SK-N-SH (cell line): ENCODE measurements at places on chromosomes 12 and 14. TPM values are rescaled to one million over a fixed set of nuclear protein-coding genes. Genes with fewer than 3 reads are reported as not detected.
A peak's percentile ranks its signal among the peaks of the same experiment; 100 is the strongest.

DNA sequence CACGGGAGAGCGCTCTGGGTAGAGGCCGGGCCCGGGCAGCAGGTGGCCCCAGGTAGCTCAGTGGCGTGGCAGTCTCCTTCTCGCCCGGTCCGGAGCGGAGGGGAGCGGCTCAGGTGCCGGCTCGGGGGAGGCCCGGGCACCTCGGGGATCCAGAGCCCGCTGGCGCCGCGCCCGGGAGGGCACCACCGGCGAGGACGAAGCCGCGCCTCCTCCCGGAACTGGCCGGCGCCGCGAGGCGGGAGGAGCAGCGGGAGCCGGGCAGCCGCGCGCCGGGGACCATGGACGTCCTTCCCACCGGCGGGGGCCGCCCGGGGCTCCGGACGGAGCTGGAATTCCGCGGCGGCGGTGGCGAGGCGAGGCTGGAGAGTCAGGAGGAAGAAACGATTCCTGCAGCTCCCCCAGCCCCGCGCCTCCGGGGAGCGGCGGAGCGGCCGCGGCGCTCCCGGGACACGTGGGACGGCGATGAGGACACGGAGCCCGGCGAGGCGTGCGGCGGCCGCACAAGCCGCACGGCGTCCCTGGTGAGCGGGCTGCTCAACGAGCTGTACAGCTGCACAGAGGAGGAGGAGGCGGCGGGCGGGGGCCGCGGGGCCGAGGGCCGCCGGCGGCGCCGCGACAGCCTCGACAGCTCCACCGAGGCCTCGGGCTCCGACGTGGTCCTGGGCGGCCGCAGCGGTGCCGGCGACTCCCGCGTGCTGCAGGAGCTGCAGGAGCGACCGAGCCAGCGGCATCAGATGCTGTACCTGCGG is 21.5 kb upstream of the GNS start:
- peak; percentile 81 for DNase-seq

DNA sequence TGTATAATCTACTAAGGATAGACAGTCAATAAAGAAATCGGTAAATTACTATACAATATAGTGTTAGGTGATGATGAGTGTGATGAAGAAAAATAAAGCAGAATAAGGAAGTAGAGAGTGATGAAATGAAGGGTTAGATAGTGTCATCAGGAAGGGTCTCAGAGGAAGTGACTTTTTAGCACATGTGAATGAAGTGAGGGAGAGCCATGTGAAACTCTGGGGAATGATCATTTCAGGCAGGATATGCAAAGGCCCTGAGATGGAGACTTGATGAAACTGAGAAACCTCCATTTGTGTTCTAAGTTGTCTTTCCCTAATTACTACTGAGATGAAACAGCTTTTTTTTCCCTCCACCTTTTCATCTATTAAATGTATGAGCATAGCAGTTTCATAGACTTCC is 19.4 kb upstream of the GNPTAB start:
- no peak for DNase-seq

DNA sequence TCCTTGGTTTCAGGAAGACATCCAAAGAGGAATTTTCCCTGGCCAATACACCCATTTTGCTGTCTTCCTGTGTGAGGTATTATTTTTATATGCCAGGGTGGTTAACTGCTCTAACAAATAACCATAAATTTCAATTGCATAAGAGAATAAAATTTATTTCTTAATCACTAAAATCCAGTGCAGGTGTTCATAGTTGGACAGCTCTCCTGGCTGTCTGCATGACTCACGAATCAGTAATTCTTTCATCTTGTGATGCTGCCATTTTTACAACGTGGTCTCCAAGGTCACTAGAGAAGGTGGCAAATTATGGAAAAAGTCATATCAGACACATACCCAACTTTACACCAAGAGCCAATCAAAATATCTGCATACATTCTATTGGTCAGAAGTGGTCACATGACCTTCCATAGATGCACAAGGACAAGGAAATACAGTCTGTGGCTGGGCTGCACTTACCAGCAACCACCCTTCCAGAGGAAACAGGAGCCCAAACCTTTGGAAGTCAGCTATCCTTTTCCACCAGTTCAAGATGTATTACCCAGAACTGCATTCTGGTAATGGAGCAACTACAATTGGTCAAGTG is 193.5 kb upstream of the PLEKHG7 start:
- no peak for DNase-seq

DNA sequence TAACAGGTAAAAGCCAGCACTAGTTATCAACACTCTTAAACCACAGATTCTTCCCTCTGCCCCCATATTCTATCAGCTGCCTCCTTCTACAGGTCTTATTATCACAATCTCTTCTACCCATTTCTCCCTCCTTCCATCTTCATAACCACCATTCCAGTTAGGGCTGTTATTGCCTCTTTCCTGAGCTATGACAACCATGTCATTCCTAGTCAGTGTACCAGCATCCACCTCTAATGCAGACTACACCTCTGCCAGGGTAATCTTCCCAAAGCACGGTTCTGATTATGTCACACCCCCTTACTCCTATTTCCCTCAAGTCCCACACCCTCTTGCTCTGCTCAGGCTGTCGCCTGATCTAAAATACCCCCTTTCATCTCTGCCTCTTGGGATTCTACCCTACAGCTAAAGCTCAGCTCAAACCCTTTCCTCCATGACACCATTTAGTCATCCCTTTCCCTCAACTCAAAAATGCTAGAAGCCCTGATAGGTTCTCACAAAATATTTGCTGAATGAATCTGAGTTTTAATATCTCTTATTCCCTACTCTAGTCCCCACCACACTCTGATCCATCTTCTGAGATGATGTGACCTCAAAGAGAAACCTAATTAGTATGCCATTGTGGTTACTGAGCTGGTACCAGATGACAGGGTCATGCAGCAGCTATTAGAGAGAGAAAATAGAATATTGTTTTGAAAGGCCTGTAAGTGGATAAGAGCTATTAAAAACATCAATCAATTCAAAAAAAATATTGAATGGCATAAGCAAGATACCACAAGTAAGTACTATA is 11.7 kb downstream of the RACGAP1 start:
- no peak for DNase-seq

DNA sequence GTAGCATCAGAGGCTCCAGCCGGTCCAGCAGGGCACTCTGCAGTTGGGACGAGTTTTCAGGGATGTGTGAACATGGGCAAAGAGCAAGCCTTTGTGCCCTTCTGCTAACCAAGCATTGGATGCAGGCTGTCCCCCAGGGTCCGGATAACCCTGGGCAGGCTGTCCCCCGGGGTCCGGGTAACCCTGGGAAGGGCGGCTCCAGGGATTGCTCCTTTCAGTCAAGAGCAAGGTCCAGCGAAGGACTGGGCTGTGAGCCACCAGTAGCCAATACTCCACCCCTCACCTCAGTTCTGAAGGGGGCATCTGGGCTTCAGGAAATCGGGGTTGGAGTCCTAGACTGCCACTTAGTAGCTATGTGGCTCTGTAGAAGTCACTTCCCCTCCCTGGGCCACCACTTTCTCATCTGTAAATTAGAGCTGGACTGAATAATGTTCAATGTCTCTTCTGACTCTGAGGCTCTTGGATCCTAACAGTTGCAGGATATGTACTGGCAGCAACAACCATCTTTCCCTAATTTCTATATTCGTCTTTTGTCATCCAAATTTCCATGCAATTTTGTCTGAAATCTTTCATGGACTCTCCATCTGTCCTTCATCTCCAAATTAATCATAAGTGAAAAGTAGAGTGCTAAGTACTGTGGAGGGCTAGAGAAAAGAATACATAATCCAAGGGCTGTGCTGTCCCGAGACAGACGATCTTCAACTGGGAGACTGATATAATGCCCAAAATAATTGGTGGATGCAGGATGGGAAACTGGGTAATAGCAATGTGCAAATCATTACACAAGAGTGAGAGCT is 137.4 kb upstream of the NTF3 start:
- DNase-seq, result no peak

GRCh38 chr12:54301428-54302048 is 723 bp upstream of the NFE2 start:
- DNase-seq, result no peak

DNA sequence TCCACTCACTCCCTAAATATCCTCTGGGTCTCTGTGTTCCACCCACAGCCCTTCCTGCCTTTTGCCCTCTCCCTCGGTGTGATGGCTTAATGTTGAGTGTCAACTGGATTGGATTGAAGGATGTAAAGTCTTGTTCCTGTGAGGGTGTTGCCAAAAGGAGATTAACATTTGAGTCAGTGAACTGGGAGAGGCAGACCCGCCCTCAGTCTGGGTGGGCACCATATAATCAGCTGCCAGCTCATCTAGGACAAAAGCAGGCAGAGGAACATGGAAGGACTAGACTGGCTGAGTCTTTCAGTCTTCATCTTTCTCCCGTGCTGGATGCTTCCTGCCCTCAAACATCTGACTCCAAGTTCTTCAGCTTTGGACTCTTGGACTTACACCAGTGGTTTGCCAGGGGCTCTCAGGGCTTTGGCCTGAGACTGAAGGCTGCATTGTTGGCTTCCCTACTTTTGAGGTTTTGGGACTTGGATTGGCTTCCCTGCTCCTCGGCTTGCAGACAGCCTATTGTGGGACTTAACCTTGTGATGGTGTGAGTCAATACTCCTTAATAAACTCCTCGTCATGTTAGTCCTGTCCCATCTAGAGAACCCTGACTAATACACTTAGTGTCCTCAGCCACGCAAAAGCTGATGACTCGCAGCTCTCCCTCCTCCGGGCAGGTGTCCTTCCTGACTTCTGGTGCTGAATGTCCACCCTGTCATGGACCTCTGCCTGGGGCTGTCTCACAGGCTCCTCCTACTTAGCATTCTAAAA is 5.9 kb downstream of the DGLUCY start:
- no peak for DNase-seq

DNA sequence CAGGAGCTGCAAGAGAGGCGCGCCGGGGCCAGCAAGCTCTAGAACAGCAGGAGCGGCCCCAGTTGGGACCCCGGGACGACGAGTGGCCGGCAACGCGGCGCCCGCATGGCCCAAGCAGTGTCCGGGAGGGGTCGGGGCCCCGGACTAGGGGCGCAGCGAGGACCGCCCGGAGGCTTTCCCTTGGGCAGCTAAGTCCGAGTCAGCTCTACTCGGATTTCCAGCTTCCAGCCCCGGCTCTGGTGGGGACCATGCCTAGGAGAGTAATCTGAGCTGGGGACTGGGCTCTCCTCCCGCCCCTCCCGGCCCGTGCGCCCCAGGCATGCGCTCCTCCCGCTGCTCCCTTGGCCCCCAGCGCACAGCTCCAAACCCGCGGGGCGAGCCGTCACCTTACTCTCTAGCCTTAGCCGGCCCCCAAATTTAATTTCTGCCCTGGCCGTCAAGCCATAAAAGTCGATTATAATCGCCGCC is 41.6 kb upstream of the CAPRIN2 start:
- DNase-seq, result peak; percentile 88

GRCh38 chr14:81398196-81398891 is 1.8 kb downstream of the STON2 start:
- DNase-seq, result no peak

DNA sequence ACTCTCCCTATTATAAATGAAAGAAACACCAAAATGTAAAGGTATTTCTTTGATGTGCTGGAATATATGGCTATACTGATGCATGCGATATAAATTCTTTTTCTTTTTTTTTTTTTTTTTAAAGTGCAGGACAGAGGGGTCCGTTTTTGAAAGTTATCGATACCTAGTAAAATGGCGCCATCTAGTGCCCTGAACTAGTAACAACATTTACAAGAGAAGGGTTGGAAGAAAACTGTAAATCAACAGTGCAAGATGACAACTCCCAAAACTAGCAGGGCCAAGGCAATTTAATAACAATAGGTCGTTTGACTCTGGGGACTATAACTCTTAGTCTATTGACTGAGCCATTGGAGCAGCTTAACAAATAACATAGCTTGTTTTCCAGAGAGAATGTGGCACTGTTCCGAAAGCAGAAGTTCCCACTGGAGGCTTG is 137.7 kb downstream of the SPTSSA start:
- peak; percentile 52 for DNase-seq

DNA sequence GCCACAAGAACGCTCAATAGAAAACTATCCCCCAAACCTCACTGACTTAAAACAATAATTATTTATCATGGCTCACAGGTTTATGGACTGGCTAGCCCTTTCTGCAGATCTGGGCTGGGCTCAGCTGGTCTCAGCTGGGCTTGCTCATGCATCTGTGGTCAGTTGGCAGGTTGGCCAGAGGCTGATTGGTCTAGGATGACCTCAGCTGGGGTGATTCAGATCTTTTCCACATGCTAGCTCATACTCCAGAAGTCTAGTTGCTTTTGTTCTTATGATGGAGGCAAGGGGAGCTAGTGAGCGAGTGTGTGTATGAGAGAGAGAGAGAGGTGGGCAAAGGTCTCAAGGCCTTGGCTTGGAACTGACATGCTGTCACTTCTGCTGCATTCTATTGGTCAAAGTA is 181.2 kb upstream of the NRXN3 start:
- no peak for DNase-seq

DNA sequence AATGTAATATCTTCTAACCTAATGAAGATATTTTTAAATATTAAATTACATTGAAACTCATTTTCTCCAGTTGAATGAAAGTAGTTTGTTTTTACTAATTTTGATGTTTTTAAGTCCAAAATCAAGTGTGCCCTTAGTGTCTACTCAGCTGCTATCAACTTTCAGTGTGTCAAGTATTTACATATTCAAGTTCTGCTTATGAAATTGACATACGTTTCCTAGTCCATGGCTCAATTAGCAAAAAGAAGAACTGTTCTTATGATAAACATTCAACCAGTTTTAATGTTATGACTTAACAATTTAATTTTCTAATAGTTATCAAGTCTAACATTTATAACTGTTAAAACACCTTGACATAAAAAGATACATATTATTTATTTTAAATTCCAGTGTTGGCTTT is 137.1 kb downstream of the DUSP6 start:
- DNase-seq, result no peak

DNA sequence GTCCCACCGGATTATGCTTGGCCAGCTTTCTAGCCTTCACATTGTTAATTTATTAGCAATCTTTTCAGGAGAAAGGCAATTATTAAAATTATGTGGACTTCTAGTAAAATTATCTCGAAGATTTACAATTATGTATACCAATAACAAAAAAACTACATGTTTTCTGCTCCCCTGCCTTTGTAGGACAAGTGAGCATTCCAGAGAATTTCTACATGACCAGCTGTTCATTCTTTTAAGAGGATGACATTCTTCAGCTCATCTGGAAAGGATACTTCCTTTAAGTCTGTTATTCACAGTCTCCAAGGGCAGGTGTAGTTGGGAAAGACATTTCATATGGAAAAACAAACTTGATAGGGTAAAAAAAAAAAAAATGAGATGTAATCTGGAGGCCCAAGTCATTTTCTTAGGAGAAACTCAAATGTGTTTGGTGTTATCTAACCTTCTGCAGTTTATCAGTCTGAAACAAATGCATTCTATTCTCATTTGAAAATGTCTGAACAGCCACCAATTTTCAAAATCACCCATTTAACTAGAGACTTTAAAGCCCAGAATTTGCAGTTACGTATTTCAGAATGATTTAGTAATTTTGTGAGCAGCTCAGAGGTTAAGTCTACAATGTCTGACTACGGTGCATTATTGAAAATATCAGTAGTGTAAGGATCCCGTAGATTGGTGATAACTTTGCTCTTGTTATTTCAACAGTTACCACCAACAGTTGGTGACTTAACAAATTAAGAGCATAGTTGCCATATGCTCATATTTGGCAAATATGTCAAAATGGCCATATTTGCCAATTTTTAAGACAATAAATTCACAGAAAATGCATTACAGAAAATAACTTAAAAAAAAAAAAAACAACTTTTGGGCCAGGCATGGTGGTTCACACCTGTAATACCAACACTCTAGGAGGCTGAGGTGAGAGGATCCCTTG is 1.8 kb upstream of the PHLDA1 start:
- DNase-seq, result no peak

SIVA1 gene
- 122 and 137 TPM in 2 replicates for polyA plus RNA-seq

GPR65 gene
- under 0.01 TPM in 1 of 2 replicates, not detected in the other for polyA plus RNA-seq

ADAM20 gene
- polyA plus RNA-seq, result 0.05 and 0.15 TPM in 2 replicates

ARMH4 gene
- 0.31 and 0.39 TPM in 2 replicates for polyA plus RNA-seq

ASIC1 gene
- polyA plus RNA-seq, result 24.3 and 28.4 TPM in 2 replicates

MED6 gene
- polyA plus RNA-seq, result 24.2 and 31.1 TPM in 2 replicates
